ENCODE measurements at places on chromosomes 5 and 9. TPM values are rescaled to one million over a fixed set of nuclear protein-coding genes. Genes with fewer than 3 reads are reported as not detected.

Gene KLHL3
- 25.4 TPM for polyA plus RNA-seq

Gene CATSPER3
- polyA plus RNA-seq, result 1.7 TPM

DNA sequence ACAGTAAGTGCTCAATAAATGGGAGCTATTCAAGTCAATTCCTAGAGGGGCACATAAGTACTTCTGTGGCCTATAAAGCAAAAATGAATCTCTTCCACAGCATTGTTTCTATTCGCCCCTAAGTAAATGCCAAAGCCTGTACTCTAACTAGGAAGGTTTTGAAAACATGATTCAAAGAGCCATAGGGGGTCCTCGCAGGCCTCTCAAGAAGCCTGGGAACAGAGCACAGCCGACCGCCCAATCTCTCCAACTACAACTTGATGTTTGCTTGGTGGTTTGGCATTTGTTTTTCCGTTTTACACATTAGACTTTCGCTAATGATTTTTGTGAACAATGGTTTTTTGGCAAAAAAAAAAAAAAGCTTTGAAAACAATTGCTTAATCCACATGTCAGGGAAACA, 19.4 kb downstream of the EFNA5 start:
- no peak for DNase-seq

DNA sequence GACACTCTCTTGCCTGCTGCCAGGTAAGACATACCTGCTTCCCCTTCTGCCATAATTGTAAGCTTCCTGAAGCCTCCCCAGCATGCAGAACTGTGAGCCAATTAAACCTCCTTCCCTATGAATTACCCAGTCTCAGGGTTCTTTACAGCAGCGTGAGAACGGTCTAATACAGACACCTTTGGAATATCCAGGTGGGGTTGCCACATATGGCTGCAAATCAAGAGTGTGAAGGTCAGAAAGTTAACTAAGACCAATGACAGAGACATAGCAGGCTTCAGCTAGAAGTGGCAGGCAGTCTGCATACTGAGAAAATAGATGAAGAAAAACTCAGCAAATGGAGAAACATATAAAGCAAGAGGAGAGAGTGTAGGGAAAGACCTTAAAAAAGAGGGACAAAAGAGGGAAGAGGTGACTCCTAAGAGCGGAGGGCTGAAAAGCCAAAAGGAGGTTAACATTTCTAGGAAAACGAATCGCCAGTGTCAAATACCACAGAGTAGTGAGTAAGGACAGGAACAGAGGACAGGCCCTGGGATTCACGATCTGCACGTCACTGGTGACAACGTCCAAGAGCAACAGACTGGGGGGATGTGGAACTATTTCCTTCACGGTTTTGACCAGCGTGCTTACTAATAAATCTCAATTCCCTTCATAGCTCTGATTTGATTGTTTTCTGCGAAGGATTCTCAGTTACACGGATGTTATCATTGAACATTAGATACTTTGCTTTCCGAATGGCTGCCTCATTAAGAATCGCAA, 1.7 kb upstream of the ACO1 start:
- no peak for DNase-seq

DNA sequence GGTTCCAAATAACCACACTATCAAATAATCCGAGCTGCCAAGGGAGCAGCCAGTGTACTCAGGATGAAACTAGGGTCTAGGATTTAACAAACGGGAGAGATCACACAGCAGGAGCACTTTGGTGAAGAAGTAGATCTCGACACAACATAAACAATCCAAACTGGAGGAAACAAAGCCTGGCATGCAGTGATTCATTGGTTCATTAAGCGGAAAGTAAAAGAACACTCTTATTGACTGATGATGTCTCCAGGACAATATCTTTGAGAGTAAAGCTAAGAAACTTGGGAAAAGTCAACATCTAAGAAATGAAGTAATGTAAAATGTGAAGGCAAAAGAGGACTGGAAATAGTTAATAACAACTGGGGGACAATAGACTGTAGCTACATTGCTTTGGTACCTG, 1478.3 kb upstream of the CDH9 start:
- no peak for DNase-seq

DNA sequence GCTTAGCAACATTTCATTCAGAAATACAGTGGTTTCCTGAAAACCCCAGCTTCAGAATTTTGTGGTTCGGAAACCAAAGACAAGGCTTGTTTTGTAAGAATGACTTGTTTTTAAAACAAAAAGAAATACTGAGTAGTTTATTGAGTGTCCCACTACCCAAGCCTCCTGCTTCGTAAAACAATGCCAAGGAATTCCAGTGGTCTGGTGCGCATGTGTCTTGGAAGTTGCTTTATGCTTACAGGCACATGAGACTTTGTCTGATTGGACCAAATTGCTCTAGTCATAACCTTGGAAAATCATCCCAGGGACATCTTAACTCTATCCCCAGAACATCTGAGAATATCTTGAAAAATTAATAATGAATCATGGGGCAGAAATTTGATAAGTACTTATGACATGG, 77.1 kb upstream of the FST start:
- DNase-seq, result no peak

- DNase-seq, result no peak
These were observed 394.1 kb downstream of the ZNF608 start for GRCh38 chr5:124352312-124352711.

DNA sequence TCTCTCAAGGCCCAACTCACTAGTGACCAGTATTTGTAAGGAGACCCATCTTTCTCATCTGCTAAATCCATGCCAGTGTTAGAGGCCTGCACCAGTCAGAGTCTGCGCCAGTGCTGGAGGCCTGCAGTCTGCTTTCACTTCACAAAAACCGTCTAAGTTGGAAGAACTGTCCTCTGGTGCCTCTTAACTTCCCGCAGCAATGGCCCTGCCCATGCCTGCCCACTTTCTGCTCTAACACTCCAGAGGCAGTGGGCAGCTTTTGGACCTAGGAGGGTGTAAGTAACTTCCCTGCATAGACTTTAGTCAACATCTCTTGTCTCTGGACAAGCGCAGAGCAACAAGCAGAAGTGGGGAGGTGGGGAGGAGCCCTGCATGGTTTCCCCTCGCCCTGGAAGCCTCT, 152.9 kb downstream of the AUH start:
- DNase-seq, result no peak

- no peak for DNase-seq
These were observed 23.5 kb downstream of the HNRNPH1 start for GRCh38 chr5:179599973-179600372.

- peak; percentile 6 for DNase-seq
These were observed 97.4 kb downstream of the OSTF1 start for GRCh38 chr9:75185585-75186170.

- DNase-seq, result no peak
These were observed 22.5 kb upstream of the RAD23B start for GRCh38 chr9:107260437-107261081.

Data from left kidney (tissue), 8 donors.